ENCODE measurements at places on chromosomes 4 and X.

GRCh38 chr4:168655182-168655581, 158.3 kb downstream of the PALLD start:
- no peak for DNase-seq

GRCh38 chr4:172553216-172553615, 615.4 kb upstream of the GALNT7 start:
- DNase-seq: no peak

DNA sequence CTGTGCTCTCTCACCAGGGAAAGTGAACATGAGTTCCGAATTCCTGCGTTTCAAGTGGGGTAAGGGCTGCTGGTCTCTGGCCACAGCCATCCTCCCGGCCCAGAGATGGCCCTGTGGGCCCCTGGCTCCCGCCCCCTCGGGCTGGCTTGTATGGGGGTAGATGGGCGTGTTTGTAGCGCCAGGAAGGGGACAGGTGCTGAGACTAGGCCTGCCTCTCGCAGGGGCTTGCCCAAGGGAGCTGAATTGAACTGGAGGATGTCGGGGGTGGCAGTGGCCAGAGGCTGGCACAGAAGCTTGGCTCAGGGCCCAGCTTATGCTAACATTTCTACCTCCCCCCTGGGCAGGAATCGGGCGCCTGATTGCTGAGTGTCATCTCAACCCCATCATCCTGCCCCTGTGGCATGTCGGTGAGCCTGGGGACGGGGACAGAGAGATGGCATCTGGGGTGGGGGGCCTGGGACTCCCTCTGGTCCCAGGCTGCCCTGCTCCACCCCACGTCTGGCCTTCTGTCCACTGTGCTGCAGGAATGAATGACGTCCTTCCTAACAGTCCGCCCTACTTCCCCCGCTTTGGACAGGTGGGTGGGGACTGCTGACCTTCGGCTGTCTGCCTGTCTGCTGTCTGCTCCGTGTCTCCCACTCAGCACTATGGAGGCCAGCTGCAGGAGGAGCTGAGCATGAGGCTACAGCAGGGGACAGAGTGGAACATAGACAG, 8.5 kb downstream of the TAFAZZIN start:
- DNase-seq: no peak

DNA sequence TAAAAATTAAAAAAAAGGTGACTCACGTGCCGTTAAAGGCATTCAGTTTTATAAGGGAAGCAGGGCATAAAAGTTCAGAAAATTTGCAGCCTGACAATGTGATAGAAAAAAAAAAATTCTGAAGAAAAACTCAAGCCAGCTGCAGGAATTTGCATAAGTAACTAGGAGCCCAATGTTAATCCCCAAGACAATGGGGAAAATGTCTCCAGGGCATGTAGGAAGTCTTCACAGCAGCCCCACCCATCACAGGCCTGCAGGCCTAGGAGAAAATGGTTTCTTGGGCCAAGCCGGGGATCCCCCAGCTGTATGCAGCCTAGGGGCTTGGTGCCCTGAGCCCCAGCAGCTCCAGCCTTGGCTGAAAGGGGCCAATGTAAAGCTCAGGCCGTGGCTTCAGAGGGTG, 31.2 kb downstream of the CHM start:
- no peak for DNase-seq

DNA sequence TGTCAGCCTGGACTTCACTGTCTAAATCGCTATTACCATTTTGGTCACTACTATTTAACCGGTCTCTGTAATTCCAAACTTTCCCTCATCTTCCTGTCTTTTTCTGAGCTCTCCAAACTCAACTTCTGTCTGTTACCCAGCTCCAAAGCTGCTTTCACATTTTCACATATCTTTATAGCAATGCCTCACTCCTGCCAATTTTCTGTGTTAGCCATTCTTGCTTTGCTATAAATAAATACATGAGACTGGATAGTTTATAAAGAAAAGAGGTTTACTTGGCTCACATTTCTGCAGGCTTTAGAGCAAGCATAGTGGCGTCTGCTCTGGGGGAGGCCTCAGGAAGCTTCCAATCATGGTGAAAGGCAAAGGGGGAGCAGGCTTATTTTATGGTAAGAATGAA, 368.3 kb upstream of the GNPDA2 start:
- DNase-seq: no peak

GRCh38 chrX:101931136-101931487, 715 bp downstream of the ZMAT1 start:
- DNase-seq: no peak

GRCh38 chr4:23728393-23728792, 161.5 kb downstream of the PPARGC1A start:
- no peak for DNase-seq

DNA sequence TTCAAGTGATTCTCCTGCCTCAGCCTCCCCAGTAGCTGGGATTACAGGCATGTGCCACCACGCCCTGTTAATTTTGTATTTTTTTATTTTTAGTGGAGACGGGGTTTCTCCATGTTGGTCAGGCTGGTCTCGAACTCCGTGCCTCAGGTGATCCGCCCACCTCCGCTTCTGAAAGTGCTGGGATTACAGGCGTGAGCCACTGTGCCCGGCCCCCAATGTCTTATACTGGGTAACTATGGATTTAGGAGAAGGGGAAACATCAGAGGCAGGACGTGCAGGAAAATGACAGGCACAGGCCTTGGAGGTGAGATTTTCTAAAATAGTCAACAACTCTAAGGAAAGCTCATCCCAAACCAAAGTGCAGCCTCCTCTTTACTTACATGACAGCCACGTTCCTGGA, 11.1 kb upstream of the TSPYL2 start:
- no peak for DNase-seq

GRCh38 chrX:102723456-102723855, 2.9 kb downstream of the GPRASP3 start:
- no peak for DNase-seq

GRCh38 chr4:130608121-130608520, 1512.2 kb downstream of the C4orf33 start:
- no peak for DNase-seq

GRCh38 chrX:54818221-54818620, 10.7 kb downstream of the MAGED2 start:
- DNase-seq: no peak

DNA sequence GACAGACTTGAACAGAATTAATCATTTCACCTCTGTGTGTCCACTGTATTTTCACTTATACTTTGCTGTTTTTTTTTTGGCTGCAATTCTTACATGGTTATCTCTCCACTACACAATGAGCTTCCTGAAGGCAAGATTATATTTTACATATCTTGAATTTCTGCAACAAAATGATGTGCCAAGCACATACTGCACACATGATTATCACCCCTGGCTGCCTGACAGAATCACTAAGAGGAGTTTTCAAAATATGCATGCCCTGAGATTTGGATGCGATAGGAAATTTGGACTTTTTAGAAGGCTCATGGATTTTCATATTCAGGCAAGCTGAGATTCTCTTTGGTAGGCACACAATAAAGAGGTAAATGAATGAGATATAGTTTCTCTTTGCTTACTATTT, 1162.1 kb upstream of the IGFBP7 start:
- no peak for DNase-seq

- no peak for DNase-seq
Observed at GRCh38 chr4:101370663-101371210, 23.4 kb upstream of the PPP3CA start.

DNA sequence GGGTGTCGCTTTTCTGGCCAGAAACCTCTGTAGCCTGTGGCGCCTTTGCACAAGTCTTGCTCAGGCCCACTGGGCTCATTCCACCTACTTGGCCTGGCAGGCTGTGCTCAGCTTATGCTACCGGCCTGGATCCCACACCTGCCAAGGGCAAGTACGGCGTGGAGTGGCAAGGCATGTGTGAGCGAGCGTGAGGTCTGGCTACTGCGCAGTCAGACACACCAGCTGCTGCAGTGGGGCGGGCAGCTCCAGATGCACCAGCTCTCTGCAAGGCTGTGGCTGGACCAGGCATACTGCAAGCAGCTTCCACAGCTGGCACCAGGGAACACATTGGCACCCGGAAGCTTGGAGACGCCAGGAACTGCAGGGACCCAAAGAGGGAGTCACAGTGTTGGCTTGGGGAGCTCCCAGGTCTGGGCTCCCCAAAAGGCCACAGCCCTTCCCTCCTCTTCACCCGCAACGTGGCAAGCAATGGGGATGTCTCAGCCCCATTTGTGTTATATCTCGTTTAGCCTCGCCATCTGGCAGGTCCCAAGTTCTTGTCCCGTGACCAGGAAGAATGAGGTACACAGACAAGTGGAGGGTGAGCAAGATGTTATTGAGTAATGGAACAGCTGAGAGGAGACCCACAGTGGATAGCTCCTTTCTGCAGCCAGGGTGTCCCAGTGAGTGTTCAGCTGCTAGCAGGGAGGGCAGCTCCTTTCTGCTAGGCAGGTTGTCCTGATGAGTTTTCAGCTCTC, 3.8 kb upstream of the FBXW7 start:
- no peak for DNase-seq

DNA sequence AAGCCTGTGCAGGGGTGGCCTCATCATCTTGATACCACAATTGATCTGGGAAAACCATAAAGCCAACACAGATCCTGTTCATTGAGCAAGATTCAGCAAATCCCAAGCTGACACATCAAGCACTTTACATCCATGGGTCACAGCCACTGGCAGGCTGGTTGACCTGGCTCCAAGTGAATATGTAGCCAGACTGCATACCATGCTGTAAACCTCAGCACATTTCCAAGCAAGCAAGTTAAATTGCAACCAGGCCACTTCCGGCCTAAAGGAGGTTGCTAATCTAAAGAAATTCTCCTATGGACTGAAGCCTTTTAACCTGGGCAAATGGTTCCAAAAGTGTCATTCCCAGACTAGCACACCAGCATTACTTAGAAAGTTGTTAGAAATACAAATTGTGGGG, 54.4 kb upstream of the USP26 start:
- DNase-seq: no peak

GRCh38 chr4:175443547-175443946, 368.5 kb downstream of the GPM6A start:
- no peak for DNase-seq

DNA sequence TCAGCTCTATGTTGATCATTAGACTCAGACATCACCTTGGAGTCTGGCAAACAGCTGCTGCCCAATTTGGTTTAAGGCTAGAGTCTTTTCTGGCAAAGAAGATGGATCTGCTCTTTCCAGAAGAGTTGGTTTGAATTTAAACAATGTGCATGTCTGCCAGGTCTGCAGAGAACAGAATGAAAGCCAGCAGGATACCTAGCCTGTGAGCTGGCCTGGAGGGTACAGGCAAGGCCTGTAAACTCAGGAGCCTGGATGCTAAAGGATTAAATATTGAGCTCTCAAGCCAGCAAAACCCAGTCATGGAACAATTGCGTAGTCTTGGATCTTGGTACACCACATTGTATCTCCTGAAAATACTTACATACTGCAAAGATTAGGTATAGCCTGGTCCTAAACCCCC, 15.6 kb upstream of the PDLIM3 start:
- DNase-seq: no peak

GRCh38 chr4:3681191-3681590, 85.0 kb upstream of the ADRA2C start:
- DNase-seq: peak; percentile 13

DNA sequence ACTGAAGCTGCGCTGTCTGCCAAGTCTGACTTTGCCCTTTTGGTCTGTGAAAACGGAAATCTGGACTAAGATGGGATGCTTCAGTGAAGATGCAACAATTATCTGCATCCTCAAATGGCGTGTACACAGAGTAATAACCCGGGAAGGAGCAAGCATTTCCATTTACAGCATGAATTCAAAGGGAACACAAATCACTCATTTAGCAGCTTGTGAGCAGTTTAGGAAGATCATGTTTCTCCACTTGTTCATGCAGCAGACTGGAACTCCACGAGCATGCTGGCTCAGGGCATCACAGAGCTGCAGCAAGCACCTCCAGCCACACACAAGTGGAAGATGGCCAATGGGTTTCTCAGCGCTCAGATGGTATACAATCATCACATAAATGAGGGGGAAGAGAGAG, 175.5 kb downstream of the NLGN4X start:
- DNase-seq: no peak

- no peak for DNase-seq
Observed at GRCh38 chr4:40621592-40622512, 7.8 kb downstream of the RBM47 start.

GRCh38 chr4:25937801-25938200, 23.8 kb downstream of the SMIM20 start:
- DNase-seq: no peak

DNA sequence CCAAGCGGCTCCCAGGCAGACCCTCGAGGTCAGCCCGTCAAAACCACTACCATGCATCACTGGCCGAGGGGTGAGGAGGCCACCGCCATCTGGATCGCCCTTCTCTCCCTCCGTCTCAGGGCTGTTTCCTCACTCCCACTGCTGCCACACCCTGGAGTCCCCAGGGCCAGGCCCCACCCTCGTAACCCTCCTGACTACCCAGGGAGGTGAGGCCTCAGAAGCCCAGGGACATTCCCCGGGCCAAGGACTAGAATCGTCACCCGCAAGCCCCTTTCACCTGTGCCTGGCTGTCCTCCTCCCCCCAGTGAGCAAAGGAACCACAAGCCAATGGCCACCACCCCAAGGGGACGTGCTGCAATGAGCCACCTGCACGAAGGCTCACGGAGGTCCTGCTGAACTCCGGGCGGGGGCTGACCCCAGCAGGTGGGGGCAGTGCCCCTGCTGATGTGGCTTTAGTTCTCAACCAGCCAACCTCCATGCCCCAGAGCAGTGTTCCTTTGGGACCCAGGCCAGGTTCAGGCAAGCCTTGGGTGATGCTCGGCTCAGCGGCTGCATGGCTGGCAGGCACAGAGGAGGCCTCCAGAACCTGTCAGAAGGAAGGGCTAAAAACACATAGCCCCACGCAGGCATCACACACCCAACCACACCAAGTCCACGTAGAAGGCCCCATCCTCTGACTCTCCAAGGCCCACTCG, 23.8 kb downstream of the PPP2R2C start:
- DNase-seq: no peak

Data from mesothelial cell of epicardium (in vitro differentiated cells).